AG08396 (cell line): ENCODE measurements at places on chromosomes 2 and 18.
A peak's percentile ranks its signal among the peaks of the same experiment; 100 is the strongest.

GRCh38 chr18:44599412-44599811, 81.3 kb upstream of the SETBP1 start:
- no peak for DNase-seq

GRCh38 chr2:160499865-160500264, 6.3 kb upstream of the RBMS1 start:
- no peak for DNase-seq

DNA sequence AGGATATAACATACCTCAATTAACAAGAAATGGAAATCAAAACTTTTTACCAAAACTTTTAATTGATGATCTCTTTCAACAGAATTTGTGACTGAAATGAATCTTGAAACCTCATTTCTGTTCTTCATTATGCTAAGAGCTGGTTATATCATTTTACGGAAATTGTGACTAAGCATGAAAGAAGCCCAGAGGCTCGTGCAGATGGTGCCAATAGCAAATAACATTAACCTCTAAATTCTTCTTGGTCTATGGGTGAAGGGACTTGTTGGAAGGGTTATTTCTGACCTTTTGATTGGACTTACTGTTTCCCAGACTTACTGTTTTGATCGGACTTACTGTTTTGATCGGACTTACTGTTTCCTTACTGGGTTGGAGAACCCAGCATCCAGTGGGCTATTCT, 435.6 kb downstream of the TDRD15 start:
- DNase-seq: peak; percentile 6

- no peak for DNase-seq
These were observed 84.0 kb upstream of the ACSL3 start for GRCh38 chr2:222776792-222777191.

- DNase-seq: no peak
These were observed 8.8 kb downstream of the DHX57 start for GRCh38 chr2:38866773-38867443.

DNA sequence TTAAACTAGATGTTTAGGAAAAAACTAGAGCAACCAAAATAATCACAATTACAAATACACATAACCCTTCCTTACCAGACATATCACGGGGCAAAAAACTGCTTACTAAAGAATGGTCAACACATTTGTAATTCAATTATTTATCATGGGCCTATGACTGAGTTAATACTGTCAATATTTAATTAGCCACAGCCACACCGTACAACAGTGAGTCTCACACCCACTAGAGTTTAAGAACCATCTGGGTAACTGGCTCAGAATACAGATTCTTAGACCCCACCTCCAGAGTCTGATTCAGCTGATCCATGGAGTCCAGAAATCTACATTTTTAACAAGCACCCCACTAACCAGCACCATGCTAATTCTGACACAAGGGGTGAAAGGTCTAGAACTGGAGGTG, 14.8 kb downstream of the ATL2 start:
- DNase-seq: no peak

DNA sequence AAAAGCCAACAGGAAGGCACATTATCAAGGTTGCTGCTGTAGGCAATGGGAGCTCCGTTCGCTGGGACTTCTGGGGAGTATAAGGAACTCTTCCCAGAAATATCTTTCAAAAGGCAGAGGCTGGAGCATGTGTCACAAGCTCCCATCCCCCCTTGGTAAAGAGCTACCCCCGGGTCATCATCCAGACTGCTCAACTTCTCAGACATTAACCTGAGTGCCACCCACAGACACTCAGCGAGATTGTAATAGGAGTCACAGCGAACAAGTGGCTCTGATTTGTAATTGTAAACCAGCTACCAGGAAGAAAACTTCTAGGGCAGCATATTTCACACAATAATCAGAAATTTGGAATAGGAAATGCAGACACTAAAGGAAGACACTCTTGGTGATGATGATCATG, 290.2 kb upstream of the PARD3B start:
- DNase-seq: no peak

DNA sequence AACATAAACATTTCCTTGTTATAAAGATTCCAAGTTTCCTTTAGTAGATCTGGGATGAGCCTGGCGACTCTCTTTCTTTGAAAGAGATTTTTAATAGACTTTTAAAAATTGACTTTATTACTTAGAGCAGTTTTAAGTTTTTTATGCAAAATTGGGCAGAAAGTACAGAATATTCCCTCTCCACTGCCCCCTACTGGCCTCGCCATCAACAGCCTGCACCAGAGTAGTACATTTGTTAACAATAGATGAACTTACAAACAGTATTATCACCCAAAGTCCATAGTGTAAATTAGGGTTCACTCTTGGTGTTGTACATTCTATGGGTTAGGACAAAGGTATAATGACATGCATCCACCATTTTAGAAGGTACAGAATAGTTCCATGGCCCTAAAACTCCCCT, 3.9 kb downstream of the MAP3K19 start:
- DNase-seq: no peak

DNA sequence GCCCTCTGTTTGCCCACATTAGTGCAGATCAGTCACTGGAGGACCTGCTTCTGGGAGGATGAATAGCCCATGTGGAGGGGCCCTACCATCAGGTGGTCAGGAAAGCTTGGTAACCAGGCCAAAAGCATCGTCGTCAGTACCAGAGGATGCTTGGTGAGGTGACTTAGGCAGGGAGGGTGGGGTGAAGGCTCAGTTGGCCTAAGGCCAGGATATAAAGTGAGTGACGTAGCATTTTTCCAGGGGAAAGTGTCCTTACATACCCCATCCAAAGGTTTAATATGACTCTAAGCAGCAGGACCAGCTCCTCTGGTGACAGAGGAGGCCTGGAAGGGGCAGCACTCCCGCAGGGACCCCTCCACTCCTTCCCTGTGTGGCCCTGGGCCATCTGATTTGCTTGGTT, 27.7 kb upstream of the DNMT3A start:
- DNase-seq: no peak

GRCh38 chr2:140990416-140990815, 1140.4 kb downstream of the LRP1B start:
- peak; percentile 37 for DNase-seq

DNA sequence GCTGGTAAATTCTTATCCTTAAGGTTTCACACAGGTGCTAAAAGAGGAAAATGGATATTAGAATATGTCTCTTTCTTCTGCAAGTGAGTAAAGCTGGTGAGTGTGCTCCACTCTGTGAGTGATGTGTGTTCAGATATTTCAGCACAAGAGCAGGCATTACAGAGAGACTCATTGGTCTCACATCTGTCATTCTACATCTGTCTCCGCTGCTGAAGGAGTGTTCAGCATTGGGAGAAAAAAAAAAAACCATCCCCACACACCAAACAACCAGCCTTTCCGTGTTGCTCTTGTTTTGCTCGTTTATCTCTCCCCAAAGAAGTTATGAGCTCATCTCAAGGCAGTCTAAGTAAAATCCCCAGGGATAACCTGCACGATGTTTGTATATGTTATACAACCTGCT, 283.9 kb upstream of the SPHKAP start:
- no peak for DNase-seq

DNA sequence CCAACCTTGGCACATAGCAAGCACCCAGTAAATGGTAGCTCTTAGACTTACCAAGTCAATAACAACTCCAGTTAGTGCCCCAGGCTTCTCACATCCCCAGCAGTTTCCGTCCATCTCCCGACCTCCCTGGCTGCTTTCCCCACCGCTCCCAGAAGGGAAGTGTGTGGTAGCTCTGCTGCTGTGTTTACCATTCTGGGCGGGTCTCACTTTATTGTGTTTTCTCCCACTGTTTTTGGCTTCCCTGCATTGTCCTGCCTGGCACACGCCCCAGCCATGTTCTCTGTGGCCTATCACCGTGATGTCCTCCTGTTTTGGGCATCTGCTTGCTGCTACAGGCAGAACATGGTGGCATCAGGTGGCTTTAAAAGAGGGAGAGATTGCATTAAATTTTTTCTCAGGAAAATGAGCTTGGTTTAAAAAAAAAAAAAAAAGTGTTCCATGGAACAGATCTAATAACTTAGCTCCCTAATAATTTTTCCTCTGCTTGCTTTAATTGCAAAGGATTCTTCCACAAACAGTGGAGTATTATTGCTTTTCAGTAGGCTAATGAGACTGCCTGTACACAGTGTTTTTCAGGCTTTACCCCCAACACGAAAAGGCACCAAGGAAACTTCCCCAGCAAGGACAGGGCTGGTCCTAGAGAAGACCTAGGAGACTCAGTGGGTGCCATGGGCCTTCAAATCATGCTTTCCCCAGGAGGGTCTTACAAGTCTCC, 8.0 kb upstream of the COX7A2L start:
- no peak for DNase-seq

GRCh38 chr2:120955427-120955826, 219.8 kb downstream of the GLI2 start:
- no peak for DNase-seq

DNA sequence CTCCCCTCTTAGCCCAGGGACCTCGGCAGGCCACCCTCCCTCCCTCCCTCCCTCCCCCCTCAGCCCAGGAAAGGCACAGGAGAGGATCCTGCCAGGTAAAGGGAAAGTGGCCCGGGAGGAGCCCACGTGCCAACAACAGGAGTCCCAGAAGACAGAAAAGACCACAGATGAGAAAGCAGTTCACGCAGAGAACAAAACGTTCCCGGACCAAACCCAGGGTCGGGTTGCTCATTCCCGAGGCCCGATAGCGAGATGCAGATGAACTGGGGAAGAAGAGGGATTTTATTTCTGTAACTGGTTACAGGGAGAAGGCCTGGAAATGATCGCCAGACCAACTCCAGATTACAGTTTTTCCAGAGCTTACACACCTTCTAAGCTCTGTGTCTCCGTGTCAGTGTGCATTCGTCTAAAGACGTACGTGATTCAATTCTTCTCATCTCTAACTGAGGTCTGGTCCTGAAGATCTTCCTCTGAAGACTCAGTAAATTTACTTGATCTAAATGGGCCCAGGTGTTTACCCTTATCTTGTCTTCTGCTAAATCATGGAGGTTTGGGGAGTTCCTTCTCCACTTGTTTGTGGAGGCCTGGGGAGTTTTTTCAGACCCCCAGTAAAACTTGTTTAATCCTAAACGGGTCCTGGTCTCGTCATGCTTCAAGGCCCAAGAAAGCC, 807 bp upstream of the NEU4 start:
- DNase-seq: no peak

DNA sequence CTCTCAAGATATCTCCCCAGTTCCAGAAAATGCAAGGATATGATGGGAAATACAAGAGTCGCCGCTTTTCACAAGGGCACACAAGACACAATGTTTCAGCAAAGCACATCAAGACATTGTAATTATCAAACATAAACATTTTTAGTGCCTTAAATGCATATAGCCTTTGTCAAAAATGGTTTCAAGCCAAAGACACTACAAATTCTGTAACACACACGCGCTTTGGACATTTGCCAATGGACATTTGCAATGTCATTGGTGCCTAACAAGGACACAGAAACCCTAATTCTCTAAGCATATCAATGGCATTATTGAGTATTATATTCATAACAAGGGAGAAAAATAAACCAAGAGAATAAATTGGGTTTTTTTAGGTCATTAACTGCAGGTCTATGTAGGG, 16.1 kb downstream of the ADD2 start:
- no peak for DNase-seq

GRCh38 chr18:24199372-24199962, 60.6 kb downstream of the CABYR start:
- no peak for DNase-seq

- no peak for DNase-seq
These were observed 29.4 kb upstream of the BMP10 start for GRCh38 chr2:68900496-68901198.

- peak; percentile 74 for DNase-seq
These were observed 423.3 kb downstream of the LPIN1 start for GRCh38 chr2:12169721-12170120.

GRCh38 chr18:72530622-72531021, 13.5 kb downstream of the CBLN2 start:
- no peak for DNase-seq

DNA sequence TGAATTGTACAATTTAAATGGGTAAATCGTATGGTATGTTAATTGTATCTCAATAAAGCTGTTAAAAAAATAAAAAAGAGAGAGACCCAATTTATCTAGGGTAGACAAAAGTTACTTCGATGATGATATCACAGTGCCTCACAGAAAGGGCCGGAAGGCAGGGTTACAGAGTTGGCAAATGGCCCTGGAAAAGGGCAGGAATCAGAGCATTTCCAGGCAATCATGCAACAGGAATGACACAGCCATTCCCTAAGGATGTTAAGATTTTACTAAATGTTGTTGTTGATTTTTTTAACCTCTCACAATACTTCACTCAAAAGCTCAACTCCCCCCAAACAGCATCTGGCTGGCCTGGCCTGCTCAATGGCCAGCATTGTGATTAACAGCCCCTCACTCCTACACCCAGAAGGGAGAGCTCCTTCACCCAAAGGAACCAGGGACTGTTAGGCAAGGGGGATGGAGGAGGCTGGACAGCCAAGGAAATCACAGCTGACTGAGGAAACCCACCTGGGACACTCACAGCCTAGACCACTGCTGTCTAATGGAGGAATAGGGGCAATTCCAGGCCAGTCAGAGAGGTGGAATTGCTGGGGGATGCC, 7.7 kb upstream of the SP100 start:
- peak; percentile 78 for DNase-seq

DNA sequence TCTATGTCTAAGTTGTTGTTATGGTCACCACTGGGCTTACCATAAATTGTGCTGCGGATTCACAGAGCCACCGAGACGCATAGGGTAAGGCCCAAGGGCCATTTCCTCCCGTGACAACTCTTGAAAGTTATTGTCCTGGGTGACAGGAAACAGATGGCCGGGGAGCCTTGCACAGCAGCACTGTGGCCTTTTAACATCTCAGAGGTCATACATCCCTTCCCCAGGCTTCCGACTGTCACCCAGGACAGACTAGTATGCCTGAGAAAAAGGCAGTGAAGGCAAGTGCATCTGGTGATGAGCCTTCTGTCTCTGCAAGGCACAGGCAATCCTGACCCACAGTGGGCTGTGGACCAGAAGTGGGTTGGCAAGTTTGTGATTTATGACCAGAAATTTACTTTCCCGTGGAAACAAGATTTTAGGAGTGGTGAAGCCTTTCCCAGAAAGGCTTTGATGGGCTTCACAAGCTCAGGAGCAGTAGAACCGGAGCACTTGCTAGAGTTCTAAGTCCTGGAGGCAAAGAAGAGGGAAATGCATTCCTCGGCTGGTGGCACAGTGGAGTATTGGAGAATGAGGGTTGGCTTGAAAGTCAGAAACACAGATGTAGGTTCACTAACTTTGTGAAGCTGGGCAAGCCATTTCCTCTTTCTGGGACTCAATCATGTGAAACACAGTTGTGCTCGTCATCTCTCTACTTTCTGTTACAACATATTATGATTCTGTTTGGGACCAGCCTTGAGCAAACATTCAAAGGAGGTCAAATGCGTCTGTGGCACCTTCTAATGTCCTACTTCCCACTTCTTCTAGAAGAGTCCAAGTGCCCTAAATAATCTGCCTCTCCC, 2.0 kb upstream of the CAPN14 start:
- no peak for DNase-seq

DNA sequence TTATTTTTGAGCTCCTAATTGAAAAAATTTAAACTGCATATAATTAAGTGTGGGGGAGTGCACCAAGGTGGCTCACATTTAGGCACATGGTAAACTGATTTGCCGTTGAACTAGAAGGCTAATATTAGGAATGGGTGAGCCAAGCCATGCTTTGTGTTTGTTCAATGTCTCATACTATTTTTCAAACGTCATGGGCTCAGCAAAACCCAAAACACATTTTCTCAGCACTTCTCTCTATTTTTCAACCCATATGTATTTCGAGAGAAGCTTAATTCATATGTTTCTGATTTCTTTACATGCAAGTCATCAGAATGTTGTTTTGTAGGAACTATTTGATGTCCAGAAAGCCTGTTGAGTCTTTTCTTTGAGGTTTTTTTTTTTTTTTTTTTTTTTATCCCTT, 291.2 kb downstream of the TCF4 start:
- no peak for DNase-seq
